ENCODE measurements at places on chromosomes 11 and 22.

DNA sequence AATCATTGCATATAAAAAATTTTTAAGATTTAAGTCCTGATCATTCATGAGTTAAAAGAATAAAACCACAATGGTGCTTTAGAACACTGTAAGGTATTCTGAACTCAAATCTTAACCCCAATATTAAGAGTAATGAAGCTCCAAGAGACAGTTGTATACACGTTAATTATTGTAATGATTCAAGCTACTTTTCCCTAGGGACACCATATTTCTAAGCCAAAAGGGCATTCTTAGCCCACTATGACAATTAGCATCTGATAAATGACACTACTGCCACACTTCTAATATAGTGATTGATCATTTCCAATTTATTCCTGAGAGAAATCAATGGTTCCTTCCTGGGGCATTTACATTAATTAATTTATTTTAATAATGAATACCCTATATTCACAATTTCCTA, 21.7 kb downstream of the FANCF start:
- DNase-seq = no peak

DNA sequence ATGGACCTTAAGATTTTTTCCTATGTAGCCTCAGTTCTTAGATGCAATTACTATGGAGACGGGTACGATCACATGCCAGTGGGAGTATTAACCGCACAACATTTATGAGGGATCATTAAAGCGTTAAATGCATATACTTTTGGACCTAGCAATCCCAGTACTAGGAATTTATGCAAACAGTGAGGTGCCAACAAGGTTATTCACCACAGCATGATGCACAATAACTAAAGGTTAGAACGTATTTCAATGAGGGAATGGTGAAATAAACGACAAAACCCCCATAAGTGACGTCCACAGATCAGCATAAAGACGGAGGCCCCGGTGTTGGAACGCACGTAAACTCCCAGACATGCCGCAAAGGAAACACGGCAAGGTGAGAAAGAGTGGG, 539 bp downstream of the SIRT3 start:
- DNase-seq = peak; percentile 41

DNA sequence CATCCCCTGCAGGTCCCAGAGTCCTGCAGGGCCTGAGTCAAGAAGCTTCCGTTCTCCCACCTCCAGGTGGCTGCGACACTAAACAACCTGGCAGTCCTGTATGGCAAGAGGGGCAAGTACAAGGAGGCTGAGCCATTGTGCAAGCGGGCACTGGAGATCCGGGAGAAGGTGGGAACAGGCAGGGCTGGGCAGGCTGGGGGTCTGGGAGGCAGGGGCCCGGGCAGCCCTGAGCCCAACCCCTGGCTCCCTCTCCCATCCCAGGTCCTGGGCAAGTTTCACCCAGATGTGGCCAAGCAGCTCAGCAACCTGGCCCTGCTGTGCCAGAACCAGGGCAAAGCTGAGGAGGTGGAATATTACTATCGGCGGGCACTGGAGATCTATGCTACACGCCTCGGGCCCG, 4.7 kb upstream of the RAB1B start:
- no peak for DNase-seq

- no peak for DNase-seq
These were observed 24.1 kb upstream of the SCN2B start for GRCh38 chr11:118200497-118200896.

GRCh38 chr11:1013631-1013935, 22.9 kb downstream of the MUC6 start:
- DNase-seq = no peak

DNA sequence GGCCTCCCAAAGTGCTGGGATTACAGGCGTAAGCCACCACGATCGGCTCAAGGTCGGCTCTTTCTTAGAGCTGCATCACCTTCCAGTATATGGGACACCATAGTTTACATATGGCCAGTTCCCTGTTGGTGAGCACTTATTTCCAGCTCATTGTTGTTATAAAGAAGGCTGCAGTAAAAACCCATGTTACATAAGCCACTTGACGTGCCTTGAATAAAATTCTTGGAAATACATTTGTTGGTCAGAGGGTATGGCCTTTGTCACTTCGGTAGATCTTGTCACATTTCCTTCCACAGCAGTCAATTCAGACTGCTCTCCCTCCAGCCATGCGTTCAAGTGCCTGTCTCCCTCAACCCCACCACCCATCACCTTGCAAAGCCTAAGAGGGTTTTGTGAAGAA, 92.9 kb downstream of the PRR5L start:
- no peak for DNase-seq

DNA sequence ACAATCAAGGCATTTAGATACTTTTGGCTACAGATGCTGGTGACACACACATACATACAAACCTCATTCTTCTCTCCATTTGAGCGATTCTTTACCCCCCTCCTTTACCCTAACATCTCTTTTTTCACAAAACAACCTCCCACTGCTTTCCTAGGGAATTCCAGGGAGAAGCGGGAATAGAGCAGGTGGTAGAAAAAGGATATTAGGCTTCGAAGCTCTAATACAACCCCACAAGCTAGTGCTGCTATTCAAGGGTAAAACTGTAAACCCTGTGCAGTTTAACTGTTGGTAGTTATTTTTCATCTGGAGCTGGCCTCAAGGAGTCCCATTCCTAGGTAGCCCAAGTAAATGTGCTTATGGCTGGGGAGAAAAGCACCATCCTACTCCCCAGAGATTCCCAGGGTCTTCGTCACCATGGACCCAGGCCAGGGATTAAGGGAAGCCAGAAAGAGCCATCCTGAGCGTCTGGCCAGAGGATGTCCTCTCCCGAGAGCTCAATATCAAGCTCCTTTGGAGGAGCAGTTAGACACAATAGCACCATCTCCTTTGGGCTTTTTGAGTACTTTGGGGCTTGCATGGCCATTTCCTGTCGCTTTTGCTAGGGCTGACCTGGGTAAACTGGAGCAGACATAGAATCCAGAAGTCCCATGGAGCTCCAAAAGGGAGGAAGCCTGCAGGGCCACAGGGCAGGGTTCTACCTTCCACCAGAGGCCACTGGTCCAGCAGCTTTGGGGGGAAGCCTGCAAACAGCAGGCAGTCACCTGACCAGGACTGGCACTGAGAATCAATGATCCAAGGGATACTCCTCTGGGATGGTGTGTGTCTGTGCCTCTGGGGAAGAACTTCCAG, 3.1 kb downstream of the MAML2 start:
- DNase-seq = no peak

GRCh38 chr11:122758974-122759373, 79.3 kb upstream of the CRTAM start:
- DNase-seq = peak; percentile 81

- DNase-seq = no peak
These were observed 21.0 kb upstream of the UVRAG start for GRCh38 chr11:75793966-75794365.

GRCh38 chr22:50723991-50724390, 14.0 kb upstream of the ACR start:
- DNase-seq = no peak

DNA sequence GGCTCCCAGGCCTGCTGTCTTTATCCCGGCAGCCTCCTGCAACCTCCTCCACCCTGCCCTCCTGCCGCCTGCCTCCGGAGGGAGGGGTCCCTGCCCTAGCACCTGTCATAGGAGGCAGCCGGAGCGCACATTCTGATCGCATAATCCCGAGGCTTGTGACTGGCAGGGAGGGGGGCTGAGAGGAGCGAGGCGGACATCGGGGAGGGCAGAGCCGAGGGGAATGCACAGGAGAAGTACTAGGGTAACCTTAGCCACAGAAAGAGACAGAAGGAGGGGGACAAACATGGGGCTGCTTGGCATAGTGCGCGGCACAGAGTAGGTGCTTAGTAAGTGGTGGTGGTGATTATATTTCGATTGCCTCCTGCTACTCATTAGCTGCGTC, 9.2 kb upstream of the ALX4 start:
- no peak for DNase-seq

- no peak for DNase-seq
These were observed 825 bp downstream of the SLC1A2 start for GRCh38 chr11:35418282-35419183.

GRCh38 chr11:64710418-64711137, 12.4 kb downstream of the NRXN2 start:
- DNase-seq = peak; percentile 43

GRCh38 chr11:62830904-62831519, 839 bp downstream of the STX5 start:
- DNase-seq = no peak

- no peak for DNase-seq
These were observed 58.7 kb upstream of the CHST1 start for GRCh38 chr11:45724153-45724552.

DNA sequence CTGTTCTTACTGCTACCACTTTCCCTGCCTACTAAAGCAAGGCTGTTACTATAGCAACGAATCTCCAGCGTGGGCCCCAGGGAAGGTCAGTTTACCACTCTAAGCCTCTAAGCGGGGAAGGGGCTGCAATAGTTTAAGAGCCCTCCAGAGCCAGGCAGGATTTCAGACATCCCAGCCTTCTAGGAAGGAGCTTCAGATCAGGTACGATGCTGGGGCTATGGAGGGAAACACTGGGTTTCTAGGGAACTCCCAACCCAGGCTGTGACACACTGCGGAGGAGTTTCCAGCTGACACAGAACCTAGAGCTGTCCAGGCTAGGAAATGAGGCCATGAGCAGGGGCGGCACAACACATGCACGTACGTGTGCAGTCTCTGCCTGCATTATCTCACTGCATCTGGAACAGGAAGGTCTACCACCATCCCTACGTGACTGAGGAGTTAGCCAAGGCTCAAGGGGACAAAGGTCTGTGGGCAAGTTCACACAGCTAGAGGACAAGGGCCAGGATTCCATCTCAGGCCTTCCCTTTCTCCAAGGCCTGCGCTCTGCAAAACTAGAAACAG, 20.4 kb downstream of the HPS4 start:
- DNase-seq = peak; percentile 69

DNA sequence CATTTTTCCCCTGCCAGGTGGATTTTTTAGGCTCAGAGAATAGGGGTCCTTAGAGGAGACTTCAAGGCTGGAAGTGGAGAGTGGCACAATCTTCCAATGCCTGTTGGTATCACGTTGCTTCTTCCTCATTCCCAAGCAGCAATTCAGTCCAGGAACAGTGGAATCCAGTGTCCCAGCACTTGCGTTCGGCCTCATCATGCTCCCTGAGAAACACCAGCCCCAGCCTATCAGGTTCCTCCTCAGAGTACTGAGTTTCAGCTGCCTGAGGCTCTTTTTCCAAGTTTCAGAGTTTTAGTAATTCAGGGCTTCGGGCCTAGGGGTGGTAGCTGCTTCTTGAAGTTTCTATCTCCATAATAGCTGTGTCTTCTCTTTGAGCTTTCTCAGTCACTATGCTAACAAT, 31.9 kb upstream of the NRGN start:
- no peak for DNase-seq

GRCh38 chr11:69309631-69310280, 15.8 kb downstream of the MYEOV start:
- DNase-seq = no peak

DNA sequence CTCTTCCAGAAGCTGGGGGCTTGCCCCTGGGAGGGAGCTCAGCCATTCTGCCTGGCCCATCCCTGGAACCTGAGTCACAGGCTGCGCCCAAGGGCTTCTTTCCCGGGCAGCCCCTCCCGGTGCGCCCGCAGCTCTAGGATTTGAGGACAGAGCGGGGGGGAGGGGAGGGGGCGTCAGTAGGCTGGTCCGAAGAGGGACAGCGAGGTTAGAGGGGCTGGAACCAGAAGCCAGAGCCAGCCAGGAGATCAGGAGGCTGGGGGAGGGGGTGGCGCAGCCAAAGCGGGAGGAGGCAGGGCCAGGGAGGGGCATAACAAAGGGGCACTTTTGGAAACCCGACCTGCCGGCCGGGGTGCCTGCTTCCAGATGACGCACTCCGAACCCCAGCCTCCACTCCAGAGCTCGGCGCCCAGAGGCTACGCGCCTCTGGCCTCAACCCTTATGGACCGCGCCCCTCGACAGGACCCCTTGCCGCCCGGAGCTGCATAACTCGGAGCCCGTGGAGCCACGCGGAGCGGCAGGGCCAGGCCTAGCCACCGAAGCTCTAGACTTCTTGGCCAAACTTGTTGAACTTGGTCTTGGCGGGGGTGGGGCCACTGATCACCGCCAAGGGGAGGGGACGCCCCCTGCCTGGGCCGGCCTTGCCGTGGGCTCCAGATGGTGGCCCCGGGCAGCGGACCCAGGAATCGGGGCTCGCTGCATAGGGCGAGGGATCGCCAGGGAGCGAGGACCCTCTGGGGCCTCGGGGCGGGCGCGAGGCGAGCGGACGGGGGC, 744 bp downstream of the PACSIN3 start:
- DNase-seq = peak; percentile 68

- DNase-seq = no peak
These were observed 411.0 kb upstream of the NARS2 start for GRCh38 chr11:78985663-78986062.

DNA sequence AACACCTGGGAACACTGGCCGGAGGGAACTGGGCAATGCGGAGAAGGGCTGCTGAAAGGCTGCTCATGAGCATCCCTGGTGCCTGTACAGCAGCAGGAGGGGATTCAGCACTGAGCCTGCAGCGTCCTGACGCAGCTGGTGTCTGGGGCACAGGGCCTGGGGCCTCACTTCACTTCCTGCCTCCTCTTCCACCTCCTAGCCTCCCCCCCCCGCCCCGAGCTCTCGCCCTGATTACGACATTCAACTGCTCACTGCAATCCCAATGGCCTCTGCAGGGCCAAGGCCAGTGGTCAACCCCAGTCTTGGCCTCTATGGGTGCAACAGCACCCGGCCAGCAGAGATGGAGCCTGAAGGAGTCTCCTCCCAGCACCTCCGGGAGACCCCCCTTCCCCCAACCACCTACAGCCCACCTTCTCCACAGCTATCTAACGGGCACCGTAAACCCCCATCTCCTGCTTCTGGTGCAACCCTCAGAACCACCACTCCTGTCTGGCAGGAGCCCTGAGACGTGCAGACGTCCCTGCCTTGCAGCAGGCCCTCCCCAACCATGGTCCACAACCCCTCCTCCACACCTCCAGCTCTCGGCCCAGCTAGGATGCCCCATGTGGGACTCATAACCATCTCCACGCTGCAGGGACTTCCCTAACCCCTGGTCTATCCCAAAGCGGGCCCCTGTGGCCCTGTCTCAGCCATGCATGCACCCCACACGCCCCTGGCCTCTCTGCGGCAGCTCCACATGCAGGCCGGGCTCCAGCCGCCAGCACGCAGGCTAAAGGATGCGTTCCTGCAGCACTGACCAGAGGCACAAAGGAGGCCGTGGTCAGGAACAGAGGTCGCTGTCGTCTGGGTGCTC, 38.2 kb downstream of the BRD1 start:
- no peak for DNase-seq

DNA sequence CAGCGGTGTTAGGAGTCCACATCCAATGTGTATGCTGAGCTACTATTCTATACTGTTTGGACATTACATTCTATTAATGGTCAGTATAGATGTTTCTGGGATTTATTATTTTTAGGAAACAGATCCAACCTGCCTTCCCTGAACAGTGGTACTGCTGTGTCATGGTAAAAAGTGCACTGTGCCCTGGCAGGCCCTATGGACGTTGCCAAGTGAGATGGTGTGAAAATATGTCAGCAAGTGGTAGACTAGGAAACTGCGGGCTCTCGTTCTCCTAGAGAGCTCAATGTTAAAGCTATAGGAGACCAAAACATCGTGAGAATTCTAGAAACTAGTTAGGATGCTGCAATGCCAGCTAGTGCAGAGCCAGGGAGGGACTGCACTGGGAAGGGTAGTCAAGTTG, 26.0 kb upstream of the CYP2D6 start:
- peak; percentile 62 for DNase-seq

- DNase-seq = peak; percentile 84
These were observed 29.2 kb downstream of the RASSF10 start for GRCh38 chr11:13038366-13038765.

GRCh38 chr22:24106385-24107381, 74.6 kb upstream of the SUSD2 start:
- DNase-seq = no peak

Data from bronchial epithelial cell (primary cell).